ENCODE measurements at places on chromosomes 5 and 9. TPM values are rescaled to one million over a fixed set of nuclear protein-coding genes. Genes with fewer than 3 reads are reported as not detected.
A peak's percentile ranks its signal among the peaks of the same experiment; 100 is the strongest.

DNA sequence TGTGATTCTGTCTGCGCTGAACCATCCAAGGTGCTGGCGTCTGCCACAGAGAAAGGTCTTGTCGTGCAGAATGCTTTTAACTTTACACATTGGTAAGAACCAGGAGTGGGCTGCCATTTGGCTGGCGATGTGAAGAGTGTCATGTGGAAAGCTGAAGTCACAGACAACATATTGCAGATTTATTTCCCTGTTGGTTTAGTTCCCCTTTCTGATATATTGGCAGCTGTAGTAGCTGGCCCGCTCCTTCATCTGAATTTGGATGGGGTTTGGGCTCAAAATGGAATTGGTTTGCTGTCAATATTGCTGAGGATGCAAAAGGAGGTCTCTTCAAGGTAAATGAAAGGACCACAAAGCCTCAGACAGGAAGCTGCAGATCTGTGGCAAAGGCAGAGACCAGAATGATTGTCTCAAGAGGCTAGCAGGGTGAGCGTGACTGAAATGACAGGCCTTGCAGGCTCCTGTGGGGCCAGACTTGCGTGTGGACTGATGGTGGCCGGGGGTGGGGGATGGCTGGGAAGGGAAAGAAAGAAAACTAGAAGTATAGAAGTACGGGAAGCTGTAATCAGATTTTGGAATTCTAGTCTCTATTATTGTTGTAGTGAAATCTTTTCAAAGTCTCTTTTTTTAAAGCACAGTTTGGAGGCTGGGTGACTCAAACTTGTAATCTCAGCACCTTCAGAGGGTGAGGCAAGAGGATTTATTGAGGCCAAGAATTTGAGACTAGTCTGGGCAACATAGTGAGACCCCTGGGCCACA lies 25.1 kb upstream of the CD180 start:
- DNase-seq, result no peak

GRCh38 chr9:92954049-92954861 lies 6.9 kb downstream of the FGD3 start:
- DNase-seq, result no peak

- DNase-seq, result no peak
Observed at GRCh38 chr5:38113880-38114279, 144.5 kb upstream of the EGFLAM start.

GRCh38 chr5:22431406-22431805 lies 421.7 kb downstream of the CDH12 start:
- DNase-seq, result no peak

DNA sequence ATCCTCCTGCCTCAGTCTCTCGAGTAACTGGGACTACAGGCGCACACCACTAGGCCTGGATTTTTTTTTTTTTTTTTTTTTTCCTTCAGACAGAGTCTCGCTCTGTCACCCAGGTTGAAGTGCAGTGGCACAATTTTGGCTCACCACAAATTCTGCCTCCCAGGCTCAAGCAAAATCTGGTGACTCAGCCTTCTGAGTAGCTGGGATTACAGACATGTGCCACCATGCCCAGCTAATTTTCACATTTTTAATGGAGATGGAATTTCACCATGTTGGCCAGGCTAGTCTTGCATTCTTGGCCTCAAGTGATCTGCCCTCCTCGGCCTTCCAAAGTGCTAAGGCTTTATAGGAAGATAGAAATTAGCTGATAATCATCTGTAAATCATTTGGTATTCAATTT lies 43.9 kb downstream of the NSA2 start:
- no peak for DNase-seq

GRCh38 chr5:122392824-122393223 lies 80.8 kb downstream of the SNCAIP start:
- peak; percentile 75 for DNase-seq

DNA sequence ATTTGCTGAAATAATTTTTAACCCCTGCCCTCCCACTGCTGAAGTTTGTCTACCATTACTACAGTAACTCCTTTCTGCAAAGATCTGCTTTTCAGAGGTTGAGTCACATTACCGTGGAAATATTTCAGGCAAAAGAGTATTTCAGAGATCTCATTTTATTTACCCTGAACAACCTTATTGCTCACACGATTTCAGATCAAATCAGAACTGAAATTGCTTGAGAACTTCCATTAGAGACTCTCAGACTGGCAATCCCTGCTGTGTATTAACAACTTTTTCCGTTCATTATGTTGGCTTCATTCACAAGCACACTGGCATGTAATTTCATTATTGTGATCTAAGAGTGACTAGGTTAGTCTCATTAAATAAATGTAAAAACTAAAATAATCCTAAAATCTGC lies 16.1 kb downstream of the NR6A1 start:
- no peak for DNase-seq

GRCh38 chr5:173672891-173673290 lies 56.4 kb upstream of the BOD1 start:
- DNase-seq, result no peak

DNA sequence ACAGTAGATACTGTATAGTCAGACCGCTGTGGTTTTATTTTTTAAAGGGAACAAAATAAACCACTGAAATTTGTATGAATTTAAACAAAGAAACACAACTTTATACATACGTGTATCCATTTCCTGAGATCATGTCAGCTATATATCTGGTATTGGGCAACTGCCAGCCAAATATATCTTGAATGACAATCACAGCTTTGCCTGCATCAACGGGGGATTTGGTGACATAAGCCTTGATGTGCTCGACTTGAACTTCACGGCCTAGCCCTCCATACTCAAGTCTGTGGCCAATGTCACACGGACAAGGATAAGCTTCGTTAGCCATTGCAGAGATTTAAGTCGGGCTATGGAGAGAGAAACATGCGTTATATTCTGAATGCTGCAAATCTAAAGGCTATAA lies 17.3 kb downstream of the CMBL start:
- DNase-seq, result no peak

DNA sequence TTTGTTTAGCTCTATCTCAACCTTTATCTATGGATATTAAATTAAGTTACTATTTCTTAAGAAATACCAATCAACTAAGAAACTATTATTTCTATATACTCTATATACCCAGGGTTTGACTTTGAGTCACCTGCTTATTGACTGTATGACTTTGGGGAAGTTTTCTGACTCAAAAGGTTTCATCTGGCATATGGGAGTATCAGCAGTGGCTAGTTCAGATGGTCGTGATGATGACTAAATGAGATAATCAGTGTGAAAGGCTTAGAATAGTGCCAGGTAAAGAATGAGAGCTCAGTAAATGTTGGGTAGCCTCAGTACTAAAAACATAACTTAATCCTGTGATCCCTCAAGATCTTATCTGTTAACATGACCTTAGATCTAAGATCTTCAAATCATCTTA lies 179.7 kb upstream of the ISL1 start:
- no peak for DNase-seq

GRCh38 chr9:124420991-124421543 lies 5.8 kb upstream of the PSMB7 start:
- peak; percentile 13 for DNase-seq

DNA sequence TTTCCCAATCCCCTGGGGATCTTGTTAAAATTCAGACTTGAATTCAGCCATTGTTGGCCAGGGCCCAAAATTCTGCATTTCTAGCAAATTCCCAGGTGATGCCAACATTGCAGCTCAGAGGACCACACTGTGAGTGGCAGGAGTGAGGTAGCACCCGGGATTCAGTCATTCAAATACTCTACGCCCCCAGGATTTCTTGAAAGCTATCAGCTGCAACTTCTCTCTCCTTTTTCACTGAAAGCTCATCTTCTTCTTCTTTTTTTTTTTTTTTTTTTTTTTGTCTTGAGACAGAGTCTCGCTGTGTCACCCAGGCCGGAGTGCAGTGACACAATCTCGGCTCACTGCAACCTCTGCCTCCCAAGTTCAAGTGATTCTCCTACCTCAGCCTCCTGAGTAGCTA lies 19.3 kb upstream of the ANKH start:
- no peak for DNase-seq

GRCh38 chr5:170186156-170186555 lies 46.6 kb upstream of the C5orf58 start:
- DNase-seq, result no peak

DNA sequence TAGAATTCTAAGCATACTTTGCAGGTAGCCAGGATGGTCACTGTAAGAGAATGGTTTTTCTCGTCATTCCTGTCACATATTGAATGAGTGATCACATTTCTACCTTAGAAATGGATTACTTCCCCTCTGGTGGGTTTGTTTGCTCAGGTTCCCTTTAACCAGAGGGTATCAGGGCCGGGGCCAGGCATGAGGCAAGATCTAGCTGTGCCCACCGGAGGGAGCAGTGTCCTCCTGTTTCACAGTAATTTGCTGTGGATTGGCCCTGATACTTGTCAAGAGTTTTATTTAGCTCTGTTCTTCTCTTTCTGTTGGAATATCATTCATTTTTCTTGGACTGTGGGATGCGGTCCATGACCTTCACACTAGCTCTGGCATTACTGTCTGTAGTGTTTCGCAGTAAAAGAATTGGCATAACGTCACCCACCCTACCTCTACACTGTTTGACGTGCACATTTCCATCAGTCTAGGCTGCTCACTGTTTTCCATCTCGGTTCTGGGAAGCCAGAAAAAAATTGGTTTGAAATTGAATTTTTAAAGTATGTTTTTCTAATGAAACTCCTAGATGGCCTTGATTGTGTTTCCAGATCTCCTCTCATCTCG lies 42.4 kb upstream of the ZBED3 start:
- peak; percentile 13 for DNase-seq

DNA sequence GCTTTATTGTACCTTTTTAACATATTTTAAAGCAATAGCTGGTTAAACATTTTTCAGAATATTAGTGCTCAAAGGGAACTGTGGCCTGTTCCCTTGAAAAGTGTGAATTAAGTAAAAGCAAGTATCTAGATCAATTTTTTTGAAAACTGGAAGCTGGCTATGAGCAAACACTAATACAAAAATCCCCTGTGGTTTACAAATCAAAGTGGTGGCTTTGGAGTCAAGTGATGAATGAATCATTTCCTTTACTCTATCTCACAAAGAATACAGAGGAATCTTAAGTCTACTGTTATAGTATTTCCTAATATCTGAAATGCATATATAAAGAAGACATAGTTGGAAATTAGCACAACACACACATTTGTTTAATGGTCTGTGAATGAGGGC lies 212.4 kb upstream of the C9orf72 start:
- DNase-seq, result no peak

GRCh38 chr5:7728076-7728475 lies 122.9 kb downstream of the CFAP90 start:
- no peak for DNase-seq

GRCh38 chr5:2891781-2892180 lies 140.3 kb upstream of the IRX2 start:
- no peak for DNase-seq

DNA sequence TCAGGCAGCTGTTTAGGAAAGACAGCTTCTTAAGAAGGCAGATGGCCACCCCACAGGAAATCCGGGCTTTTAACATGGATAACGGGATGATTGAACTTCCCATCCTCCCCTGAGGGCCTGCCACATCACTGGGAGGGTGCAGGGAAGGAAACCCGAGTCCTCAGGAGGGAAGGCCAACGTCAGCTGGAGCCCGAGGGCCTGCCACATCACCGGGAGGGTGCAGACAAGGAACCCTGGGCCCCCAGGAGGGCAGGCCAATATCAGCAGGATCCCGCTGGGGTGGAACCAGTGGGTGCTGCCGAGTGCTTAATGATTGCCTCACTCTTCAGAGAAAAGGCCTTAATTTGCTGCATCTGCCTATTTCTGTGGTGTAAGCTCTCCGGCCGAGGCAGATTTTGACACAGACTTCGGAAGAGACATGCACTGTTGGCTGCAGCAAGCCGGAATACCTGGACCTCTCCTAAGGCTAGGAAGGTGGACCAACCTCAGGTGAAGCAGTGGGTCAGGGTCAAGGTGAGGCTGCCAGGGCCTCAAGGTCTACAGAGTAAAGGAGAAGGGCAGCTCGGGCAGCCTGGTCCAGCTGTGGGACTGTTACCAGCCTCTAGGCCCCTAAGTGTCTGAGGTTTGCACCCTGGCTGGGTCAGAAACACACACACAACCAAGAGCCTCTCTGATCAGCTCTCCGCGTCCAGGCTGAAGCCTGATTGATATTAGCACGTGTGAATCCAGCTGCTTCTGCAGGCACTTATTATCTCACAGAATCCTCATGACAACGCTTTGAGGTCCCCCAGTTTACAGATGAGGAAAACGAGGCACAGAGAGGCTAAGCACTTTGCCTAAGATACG lies 14.8 kb upstream of the COL5A1 start:
- peak; percentile 59 for DNase-seq

DNA sequence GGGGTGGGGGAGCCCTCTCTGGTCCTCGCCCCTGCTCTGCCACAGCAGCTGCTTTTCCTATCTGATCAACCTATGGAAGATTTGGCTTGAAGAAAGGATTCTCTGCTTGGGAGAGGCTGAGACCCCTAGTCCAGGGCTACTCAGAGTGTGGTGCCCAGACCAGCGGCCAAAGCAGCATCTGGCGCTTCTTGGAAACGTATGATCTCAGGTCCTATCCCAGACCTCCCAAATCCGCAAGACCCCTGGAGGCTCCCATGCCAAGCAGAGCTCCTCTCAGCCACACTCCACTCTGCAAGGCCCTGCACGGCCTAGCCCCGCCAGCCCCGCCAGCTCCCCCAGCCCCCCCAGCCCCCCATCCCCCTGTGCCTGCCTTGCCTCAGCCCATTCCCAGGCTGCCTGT lies 181.7 kb downstream of the GAPVD1 start:
- DNase-seq, result no peak

GRCh38 chr5:71757590-71758543 lies 38.8 kb downstream of the CARTPT start:
- peak; percentile 71 for DNase-seq

DNA sequence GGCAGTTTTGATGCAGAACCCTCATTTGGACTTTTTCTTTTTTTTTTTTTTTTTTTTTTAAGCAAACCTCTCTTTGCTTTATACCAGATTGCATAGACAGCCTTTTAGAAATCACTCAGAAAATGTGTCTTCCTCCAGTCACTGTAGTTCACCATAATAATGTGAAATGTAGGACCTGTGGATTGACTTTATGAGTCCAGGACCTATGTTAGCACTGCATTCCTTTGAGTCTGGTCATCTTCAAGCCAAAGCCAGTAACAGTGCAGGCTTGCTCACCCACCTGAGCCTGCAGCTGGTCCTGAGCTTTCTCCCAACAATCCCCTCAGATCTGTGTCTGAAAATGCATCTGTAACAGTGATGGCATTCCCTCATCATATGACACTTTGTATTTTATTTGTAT lies 110.7 kb upstream of the NFIL3 start:
- peak; percentile 72 for DNase-seq

GRCh38 chr9:28234894-28235277 lies 661.6 kb upstream of the C9orf72 start:
- DNase-seq, result peak; percentile 1

The NEURL1B gene
- polyA plus RNA-seq, result 2.6 TPM

The CNTFR gene
- polyA plus RNA-seq, result not detected

The OR1J2 gene
- not detected for polyA plus RNA-seq

The ACTL7B gene
- not detected for polyA plus RNA-seq

The PCDHGA11 gene
- 7.5 TPM for polyA plus RNA-seq

The MLLT3 gene
- 10.0 TPM for polyA plus RNA-seq

The GPR150 gene
- polyA plus RNA-seq, result 0.10 TPM

The PBX3 gene
- polyA plus RNA-seq, result 12.0 TPM

The SLC34A1 gene
- polyA plus RNA-seq, result not detected

The SLC6A18 gene
- polyA plus RNA-seq, result not detected

The PLAA gene
- 18.1 TPM for polyA plus RNA-seq

The FLT4 gene
- 0.07 TPM for polyA plus RNA-seq

The ANXA6 gene
- polyA plus RNA-seq, result 355 TPM

The PITX1 gene
- 41.9 TPM for polyA plus RNA-seq
